ENCODE measurements at places on chromosomes 2 and 18. TPM values are rescaled to one million over a fixed set of nuclear protein-coding genes. Genes with fewer than 3 reads are reported as not detected.

GRCh38 chr2:131682122-131682944 is 154.6 kb downstream of the CCDC74A start:
- peak; percentile 98 for ATAC-seq

DNA sequence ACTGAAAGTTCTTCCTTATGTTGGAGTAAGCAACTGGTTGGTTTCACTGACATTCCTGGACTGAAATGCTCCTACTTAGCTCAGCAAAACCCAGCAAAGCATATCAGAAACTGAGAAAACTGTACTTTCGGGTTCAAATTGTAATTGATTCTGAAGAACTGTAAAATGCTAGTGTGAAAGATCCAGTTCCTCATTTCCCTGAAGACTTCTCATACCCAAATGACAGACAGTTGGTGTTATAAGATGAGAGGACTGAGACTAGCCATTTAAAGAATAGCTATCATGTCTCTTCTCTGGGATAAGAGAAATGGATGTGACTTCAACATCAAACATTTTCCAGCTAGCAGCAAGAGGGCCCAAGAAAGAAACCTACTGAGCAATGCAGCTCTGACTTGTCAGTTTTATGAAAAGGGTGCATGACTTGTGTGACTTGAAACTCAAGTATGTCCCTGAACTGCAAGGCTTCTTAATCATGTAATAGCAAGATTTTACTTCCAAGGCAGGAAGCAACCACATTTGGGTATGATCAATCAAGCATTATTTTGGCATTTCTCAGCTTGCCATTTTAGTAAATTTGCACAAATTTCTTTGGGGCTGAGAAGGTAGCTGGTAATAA is 420.3 kb upstream of the MMADHC start:
- no peak for ATAC-seq

DNA sequence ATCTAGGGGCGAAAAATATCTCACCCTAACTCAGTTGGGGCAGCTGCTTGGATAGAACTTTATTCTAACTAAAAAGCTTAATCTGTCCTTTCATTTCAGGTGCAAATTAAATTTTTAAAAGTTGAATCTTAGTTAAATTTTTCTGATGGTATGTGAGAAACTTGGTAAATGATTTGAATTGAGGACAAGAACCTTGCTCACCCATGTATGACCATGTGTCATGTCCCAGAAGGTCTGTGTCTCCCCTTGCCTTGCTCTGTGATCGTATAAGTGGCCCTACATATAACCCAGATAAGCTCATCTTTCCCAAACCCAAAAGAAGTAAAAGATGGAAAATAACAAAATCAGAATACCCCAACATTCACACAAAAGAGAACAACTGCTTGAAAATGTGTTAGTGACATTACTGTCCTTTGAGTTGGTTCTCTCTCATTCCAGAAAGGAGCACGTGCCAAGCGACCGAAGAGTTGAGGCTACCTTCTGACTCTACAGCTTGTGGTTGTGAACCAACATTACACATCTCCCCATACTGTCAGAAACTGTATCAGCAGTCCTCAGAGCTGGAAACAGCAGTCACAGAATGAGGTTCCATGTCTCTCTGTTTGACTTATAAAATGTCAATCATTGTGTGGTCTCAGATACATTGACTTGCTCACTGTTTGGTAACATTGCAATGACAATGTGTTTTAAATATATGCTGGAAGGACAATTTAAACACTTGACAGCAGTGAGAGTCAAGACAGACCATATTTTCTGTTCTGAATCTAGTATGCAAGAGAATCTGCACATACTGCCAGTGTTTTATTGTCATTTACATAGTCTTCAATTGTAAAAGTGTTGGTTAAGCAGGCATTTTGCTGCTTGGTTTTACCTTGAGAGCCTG is 46.3 kb upstream of the TANK start:
- no peak for ATAC-seq

GRCh38 chr2:150591496-150592285 is 104.2 kb upstream of the RND3 start:
- no peak for ATAC-seq

GRCh38 chr2:145344076-145344724 is 824.3 kb upstream of the ZEB2 start:
- ATAC-seq, result no peak

- ATAC-seq, result no peak
These were observed 881.0 kb downstream of the CPS1 start for GRCh38 chr2:211437396-211437795.

DNA sequence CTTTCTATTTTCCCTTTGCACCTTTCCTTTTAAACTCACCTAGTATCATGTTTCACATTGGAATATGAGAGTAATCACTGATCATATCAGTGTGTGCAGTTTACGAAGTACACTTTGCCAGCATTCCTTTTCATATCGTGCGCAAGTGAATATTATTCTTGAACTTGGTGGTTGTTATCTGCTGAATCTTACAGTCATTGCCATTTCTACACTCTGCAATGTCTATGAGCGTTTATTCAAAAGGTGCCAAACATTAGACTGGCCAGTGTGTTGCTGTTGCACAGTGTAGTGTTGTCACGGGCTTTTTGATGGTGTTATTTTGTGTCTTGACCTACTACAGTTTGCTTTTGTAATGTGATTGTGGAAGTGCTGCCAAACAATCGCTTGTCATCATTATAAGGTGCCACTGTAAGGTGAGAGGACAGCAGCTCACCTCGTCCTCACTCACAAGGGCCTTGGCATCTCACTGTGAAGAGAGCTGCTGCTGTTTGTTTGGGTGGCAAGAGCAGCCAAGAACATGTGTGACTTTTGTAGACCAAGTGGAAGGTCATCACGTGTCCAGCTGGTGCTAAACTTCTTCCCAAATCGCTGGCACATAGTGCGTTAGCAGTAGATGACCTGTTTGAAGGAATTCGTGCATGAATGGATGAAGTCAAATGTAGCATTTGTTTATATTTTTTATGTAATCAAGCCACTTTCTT is 113.3 kb downstream of the MYO1B start:
- ATAC-seq, result no peak

GRCh38 chr2:147862859-147863516 is 18.2 kb downstream of the ACVR2A start:
- ATAC-seq, result no peak

MEP1B gene
- total RNA-seq, result not detected

MAP4K3 gene
- total RNA-seq, result 89.0 TPM

UGT1A1 gene
- total RNA-seq, result not detected

PAX8 gene
- 1.1 TPM for total RNA-seq

MPHOSPH10 gene
- 24.6 TPM for total RNA-seq

LYPD1 gene
- 4.2 TPM for total RNA-seq

Measured in gastroesophageal sphincter (tissue), 4 donors.